ENCODE measurements at places on chromosomes 3 and 15.

DNA sequence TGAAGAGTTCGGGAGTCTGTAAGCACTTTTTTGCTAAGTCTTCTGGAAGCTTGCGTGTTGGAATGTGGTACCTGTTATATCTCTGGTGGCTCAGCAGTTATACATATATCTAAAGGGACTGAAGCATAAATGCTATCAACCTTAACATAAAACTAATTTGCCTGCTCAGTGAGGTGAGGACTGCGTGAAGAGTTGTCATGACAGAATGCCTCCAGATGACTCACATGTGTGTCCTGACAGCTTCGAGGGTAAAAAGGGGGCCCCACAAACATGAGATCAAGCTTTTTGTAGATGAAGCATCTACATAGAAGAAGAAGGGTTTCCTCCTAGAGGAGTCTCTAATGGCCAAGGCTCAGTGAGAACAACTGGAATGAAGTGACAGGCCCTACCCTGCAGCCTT is 88.8 kb upstream of the C3orf80 start:
- DNase-seq: no peak

GRCh38 chr3:80770106-80771074 is 991.1 kb downstream of the GBE1 start:
- DNase-seq: peak; percentile 8

- no peak for DNase-seq
These were observed 47.2 kb upstream of the MME start for GRCh38 chr3:155032918-155033317.

DNA sequence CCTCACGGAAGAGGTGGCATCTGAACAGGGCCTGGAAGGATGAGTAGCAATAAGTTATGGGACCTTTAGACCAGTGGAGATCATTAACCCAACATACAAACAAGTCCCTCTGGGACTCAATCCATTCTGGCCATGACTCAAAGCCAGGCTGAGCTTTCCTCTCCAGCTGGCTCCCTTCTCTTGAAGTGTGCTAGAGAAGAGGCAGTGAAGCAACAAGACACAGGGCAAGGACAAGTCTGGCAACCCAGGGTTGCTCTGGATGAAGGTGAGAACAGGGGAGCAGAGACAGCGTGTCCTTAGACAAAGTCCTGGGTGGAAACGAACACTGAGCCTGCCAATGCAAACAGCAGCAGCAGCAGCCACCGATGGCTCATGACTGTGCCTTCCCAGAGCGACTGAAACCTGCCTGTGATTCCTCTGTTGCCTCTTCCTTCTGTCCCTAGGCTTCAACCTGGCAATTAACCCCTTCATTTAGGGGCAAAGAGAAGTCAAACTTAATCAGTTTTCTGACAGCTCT is 86.8 kb downstream of the BDH1 start:
- peak; percentile 22 for DNase-seq

- no peak for DNase-seq
These were observed 113.4 kb downstream of the CCNL1 start for GRCh38 chr3:157046520-157046919.

DNA sequence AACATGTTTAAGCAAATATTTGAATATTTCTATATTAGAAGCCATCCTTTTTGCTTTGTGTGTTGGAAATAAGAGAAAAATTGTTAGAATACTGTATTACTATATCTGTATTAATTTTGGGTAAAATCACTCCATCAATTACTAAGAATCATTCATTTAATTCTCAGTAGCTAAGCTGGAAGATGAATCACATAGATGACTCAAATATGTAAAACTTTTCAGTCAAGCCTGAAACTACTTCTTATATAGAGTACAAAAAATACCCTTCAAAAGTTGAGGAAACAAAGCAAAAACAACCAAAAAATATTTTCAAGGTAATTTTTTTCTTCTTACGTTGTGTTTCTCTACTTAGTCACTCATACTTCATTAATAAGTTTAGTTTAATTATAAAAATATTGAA is 205.7 kb upstream of the ROBO1 start:
- no peak for DNase-seq

Data from AG20443 (cell line).